NCI-H1105 treated with DMSO at 0.1 percent for 48 hours (cell line): ENCODE measurements at places on chromosomes 7 and 10.
A peak's percentile ranks its signal among the peaks of the same experiment; 100 is the strongest.

DNA sequence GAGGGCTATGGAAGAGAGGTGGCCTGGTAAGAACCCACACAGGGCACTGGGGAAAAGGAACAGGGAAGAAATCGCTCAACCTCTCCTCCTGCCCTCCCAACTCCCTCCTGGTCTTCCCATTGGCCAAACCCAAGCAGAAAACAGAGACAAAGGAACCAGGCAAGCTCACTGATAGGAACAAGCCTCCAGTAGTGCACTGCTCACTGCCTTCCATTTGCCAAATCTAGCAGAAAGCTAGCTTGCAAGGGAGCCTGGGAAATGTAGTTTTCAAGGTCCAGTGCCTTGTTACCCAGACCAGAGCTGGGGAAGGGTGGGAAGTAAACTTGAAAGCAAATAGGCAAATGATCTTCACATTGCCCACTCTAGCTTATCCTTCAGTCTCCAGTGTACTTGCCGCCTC, 556.1 kb upstream of the AUTS2 start:
- no peak for DNase-seq

- DNase-seq = no peak
These were observed 13.6 kb upstream of the MYL7 start for GRCh38 chr7:44154703-44155102.

GRCh38 chr10:17616403-17617030, 657 bp downstream of the HACD1 start:
- peak; percentile 25 for DNase-seq

GRCh38 chr7:54743580-54743979, 15.4 kb downstream of the SEC61G start:
- no peak for DNase-seq

GRCh38 chr10:6045314-6045848, 16.8 kb downstream of the IL2RA start:
- DNase-seq = no peak

GRCh38 chr7:69708857-69709256, 110.6 kb downstream of the AUTS2 start:
- peak; percentile 47 for DNase-seq

DNA sequence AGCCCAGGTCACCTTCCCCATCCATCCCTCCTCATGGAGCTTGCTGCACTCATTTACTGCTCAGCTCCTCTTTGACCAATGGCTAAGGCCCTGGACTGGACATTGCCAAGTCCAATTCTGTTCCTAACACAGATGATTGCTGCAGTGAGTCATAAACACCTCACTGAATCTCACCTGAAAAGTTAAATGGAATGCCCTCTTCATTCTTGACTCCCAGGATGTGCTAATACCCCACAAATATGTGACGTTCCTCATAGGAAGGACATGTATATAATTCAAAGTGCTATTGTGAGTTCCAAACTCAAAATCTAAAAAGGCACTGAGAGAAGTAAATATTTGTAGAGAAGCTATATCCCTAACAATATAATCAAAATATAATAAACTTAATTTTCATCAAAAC, 73.5 kb upstream of the DLX6 start:
- no peak for DNase-seq

DNA sequence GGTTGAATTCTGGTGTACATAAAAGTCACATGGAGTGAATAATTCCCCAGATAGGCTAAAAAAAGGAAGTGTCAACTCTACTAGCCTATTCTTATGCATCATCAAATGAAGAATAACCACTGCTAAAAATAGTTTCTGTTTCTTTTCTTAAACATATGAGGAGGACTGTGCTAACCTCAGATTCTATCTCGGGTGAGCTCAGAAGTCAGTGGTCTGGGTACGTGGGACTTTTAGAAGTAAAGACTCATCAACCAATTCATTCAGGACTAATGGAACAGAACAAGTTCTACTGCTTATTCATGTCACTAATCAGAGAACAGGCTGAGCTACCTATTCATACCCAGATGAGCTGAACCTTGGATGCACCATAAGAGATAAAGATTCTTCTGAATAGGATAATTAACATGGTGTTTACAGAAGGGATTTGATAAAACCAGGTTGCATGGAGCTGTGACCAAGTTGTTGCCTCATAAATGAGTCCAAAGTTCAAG, 9.5 kb upstream of the ASAH2 start:
- no peak for DNase-seq

GRCh38 chr7:83879063-83879462, 230.1 kb upstream of the SEMA3E start:
- DNase-seq = no peak

DNA sequence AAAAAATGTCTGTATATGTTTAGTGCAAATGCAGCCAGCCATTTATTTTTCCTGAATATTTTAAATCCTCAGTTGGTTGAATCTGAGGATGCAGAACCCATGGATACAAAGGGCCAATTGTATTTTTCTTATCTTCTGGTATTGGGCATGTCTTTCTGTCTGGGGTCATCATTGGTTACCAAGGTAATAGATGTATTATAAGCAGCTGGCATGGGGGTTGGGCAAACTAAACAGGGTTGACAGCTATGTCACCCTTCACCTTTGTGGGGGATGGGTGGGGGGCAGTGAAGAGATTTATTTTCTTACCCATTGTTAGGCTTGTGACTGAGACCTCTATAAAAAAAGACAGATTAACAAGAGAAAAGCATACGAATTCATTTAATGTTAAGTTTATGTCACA, 38.8 kb downstream of the CDHR3 start:
- DNase-seq = no peak
